Hepatic stellate cell (primary cell): ENCODE measurements at places on chromosomes 3 and 15.

DNA sequence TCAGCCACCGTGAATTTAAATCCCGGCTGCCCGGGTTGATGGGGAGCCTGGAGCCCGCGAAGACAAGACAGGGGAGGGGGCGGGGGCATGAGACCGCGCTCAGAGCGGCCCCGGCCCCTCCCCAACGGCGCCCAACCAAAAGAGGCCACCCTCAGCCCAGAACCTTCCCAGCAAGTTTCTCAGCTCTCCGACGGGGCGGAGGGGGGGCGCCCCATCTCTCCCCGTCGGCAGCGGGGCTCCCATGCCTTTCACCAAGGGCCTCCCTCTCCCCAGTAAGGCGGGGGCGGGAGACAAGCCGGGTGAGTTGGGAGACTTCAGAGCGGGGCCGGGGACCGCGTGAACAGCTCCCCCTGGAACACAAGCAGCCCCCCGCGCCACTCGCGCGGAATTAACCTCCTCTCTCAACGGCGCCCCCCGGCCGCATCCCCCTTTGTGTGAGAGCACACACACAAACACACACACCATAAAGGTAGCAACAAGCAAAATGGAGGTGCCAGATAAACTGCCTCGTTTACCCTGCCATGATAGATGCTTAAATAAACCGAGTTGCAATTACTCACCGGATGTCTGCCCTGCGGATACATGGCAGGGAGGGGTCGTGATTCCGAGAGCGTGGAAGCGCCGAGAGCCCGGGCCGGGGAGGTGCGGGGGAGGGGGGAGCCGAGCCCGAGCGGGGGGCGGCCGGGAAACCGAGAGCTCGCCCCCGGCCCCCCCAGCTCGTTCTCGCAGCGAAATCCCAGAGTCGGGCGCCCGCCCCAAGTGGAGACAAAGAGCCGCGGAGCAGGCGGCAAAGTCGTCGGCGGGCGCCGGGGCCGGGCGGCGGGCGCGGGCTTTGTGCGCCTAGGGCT, 1.3 kb downstream of the TLE3 start:
- DNase-seq: peak; percentile 72

- DNase-seq: no peak
Observed at GRCh38 chr3:144652573-144652972, 681.0 kb downstream of the DIPK2A start.

GRCh38 chr3:147130461-147130860, 275.9 kb downstream of the ZIC4 start:
- DNase-seq: no peak

- DNase-seq: no peak
Observed at GRCh38 chr3:61181874-61182273, 69.4 kb downstream of the FHIT start.

DNA sequence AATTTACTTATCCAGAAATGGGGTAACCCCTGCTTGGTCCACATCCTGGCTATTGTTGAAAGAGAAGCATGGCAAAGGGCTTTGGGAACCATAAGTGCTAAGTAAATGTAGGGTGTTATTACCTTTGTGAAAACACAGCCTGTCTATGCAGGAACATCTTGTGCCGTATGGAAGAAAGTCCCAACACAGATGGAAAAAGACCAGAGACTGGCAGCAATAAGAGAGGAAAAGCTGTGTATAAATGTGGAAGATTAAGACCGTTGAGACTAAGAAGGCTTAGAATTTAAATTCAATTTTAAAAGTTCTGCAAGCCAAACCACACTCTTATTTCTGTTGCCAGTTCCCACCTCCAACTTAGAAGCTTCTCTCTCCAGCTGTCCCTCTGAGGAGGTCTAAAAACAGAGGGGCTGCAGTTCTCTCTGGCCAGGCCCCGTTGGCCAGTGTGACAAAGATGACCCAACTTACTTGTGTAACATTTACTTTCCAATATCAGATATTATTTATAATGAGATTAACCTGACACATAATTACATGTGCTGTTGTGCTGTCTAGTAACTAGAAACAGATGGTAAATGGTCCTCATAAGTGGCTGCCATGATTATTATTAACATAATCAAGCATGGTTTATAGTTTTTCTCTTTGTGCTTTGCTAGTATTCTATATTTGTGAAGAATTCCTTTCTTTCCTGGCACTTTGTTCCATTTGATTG, 7.0 kb downstream of the MINDY4B start:
- DNase-seq: no peak

- no peak for DNase-seq
Observed at GRCh38 chr15:64532521-64533315, 72.3 kb downstream of the ZNF609 start.

DNA sequence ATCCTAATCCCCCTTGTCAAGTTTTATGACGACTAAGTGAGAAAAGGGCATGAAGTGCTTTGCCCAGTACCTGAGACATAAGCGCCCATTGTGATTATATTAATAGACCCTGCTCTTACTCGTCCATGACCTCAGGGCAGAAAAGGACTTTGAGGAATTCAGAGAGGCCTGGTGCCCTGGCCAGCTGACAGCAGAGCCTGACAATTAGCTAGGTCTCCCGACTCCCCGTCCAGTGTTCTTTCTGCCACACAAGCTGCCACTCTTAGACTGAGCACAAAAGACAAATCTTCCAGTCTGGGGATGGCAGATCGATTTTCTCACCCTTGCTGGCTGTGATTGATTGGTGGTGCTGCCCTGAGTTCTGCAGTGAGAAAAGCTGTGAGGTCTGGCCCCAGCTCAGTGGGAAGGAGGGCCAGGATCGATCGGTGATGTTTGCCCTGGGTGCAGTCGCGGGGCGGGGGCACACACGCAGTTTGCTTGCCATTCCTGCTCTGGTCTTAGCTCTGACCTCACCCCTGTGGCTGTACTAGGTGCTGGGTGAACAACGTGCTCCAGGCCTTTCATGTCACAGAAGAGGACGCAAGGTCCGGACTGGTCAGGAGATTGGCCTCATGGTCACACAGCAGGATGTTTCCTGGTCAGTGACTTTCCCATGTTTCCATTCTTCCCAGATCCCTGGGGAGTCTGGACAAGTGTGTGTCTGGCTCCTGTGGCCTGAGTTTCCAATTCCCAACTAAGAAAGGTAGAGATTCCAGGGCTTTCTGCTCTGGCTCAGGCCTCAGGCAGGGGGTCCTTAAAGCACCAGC, 67.4 kb upstream of the TLE3 start:
- no peak for DNase-seq

- DNase-seq: no peak
Observed at GRCh38 chr3:18436213-18436612, 11.1 kb upstream of the SATB1 start.

GRCh38 chr3:104279617-104280016, 1087.1 kb upstream of the ALCAM start:
- DNase-seq: peak; percentile 14
